Activated T-cell treated with anti-CD3 and anti-CD28 coated beads, Interleukin-2, amount 50 U/mL, for 1 hour (primary cell): ENCODE measurements at places on chromosomes 6 and 20.
A peak's percentile ranks its signal among the peaks of the same experiment; 100 is the strongest.

DNA sequence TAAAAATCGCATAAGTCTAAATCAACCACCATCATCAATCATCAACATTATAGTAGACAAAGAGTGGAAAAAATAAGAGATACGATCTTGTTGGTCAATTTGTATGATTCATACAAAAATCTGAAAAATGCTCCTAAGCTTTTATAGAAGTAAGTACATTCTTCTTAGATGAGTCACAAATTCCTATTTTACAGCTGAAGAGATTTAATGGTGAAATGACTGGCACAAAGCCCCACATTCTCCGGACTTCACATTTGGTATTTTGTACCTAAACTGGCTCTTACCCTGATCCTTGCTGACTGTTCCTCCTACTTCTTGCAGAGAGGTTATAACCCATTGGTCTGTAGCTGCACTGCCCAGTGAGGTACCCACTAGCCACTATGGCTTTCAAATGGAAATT lies 29.9 kb upstream of the PREP start:
- DNase-seq: no peak

GRCh38 chr6:143139239-143139784 lies 78.6 kb downstream of the AIG1 start:
- DNase-seq: no peak

DNA sequence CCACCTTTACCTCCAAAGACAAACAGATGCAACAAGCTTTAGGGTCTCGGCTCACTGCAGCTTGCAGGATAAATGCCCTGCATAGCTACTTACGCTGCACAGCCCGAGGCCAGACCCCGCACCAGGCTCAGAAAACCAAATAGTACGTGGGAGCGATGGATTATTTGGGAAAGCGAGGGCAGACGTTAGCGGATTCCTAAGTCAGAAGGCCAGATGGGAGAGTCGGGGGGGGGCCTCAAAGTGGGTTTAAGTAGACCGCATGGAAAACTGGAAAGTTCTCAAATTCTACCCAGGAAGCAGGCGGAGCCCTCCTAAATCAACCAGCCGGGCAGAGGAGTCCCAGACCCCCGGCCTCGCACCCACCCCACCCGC lies 382 bp downstream of the SFT2D1 start:
- DNase-seq: peak; percentile 36

DNA sequence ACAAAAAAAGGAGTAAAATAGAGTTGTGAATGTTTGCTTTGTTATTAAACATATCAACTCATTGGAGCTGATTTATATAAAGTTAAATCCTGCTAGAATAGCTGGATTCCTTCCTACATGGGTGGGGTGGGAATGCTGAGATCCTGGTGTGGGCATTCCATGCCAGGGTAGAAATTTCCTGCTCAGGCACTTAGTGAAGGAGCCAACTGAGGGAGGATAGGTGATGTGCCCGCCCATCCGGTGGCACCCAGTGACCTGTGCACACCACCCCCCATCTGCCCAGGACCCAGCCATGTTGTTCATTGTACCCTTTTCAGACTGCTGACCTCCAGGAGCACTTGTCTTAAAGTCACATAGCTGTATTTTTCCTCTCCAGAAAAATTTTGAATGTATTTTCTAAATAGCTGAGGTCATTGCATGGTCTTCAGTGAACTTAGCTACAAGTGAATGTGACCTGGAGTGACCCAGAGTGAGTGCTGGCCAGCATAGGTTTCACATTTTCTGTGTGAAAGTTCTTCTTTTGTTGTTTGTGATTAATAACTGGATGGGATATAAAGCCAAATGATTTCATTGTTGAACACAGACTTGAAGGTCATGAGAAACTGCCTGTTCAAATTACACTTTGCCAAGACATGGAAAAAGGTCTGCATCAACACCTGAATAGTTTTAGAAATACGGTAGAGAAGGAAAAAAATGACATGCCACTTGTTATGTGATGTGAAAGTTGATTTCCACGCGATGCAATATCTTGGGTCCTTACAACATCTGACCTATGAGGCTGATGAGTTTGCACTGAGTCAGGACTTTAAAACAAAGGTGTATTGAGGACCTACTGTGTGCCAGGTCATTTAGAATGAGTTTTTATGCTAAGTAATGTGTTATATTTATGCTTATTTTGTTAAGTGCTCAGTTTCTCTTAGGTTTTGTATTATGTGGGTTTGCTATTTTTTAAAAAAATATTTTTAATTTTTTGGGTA lies 77.2 kb downstream of the UTRN start:
- no peak for DNase-seq

- DNase-seq: no peak
Observed at GRCh38 chr6:7324520-7324919, 11.5 kb upstream of the SSR1 start.

- DNase-seq: peak; percentile 84
Observed at GRCh38 chr6:31497531-31498476, at the start of gene MICB. Gene MICB (plus strand): TSS chr6:31498145. CDS start chr6:31498194, 49 bp downstream.

GRCh38 chr6:14921878-14922671 lies 323.8 kb upstream of the JARID2 start:
- no peak for DNase-seq

- no peak for DNase-seq
Observed at GRCh38 chr20:39913274-39913673, 775.8 kb downstream of the MAFB start.

DNA sequence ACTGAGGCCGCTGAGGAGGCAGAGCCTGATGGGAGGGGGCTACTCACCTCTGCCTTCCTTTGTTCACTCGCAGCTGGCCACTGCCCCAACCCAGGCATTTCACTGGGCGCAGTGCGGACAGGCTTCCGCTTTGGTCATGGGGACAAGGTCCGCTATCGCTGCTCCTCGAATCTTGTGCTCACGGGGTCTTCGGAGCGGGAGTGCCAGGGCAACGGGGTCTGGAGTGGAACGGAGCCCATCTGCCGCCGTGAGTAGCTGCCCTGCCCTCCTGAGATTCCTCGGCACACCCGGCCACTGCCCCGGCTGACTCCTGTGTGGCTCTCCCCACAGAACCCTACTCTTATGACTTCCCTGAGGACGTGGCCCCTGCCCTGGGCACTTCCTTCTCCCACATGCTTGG lies 6.0 kb downstream of the C2 start:
- no peak for DNase-seq

DNA sequence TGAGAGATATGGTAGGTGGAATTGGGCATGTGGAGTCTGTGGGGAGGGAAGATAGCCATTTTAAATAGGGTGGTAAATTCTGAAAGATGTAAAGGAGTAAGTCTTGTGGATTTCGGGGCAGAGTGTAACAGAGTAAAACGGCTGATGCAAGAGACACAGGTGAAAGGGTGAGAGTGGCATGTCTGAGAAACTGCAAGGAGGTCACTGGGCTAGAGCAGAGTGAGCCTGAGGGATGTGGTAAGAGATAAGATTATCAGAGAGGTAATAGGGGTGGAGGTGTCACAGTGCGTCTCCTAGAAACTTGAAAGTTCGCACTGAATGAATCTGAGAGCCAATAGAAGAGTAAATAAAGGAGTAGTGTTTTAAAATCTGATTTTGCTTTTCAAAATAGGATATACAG lies 308.1 kb downstream of the EPM2A start:
- DNase-seq: no peak

DNA sequence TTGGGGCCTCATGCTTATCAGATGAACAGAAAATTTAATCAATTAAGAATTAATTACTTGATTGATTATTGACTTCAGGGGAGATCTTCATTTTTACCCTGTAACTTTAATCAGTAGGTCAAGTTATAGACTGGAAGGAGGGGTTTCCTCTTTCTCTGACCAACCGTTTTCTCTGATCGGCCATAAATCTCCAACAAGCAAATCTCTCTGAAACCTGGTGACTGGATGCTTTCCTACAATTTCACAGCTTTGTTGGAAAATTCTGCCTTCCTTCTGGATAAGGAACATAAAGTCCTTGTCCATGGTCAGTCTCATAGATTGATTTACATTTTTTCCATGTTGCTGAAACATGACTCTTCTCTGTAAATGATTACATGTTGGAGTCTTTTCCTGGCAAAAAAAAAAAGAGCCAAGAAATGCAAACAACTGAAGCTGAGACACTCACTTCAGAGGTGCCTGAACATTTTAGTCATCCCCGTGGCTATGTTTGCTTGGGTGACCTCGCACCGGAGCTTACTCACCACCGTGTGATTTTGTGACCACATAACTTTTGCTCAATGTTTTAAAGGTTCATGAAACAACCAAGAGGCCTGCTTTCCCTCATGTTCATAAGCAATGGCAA lies 31.0 kb downstream of the IRF4 start:
- no peak for DNase-seq

GRCh38 chr6:111013144-111013915 lies 31.5 kb downstream of the RPF2 start:
- no peak for DNase-seq

DNA sequence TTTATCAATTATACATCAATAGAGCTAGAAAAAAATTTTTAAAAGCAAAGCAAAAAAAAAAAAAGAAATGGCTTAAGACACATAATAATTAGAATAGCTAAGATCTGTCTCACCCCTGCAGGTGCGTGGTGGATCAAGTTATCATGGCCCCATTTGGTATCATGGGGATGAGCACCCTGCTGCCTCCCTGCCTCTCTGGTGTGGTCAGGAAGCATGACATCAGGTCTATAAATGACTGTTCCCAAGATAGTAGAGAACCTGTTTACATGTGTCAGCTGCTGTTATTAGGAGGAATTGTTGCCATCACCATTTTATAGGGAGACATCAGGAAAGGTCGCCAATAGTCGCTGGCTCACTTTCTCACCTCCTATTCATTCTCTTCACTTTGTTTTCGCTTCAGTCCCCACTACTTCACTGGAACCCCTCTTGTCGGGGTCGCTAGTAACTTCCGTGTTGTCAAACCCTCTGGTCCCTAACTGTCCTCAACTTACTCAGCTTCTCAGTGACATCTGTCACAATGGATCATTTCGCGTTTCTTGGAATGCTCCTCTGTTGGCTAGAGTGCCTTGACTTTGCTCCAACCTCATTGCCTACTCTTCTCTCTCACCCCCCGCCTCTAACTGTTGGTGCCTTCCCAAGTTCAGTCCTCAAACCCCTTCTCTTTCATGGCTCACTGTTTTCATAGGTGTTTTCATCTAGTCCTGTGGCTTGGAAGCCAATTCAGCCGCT lies 4.7 kb downstream of the DNTTIP1 start:
- DNase-seq: no peak

- DNase-seq: peak; percentile 40
Observed at GRCh38 chr6:11711003-11711983, 67.3 kb downstream of the ADTRP start.

GRCh38 chr20:32482442-32483261 lies 102.5 kb downstream of the NOL4L start:
- DNase-seq: peak; percentile 51

GRCh38 chr6:33707771-33708170 lies 3.7 kb downstream of the UQCC2 start:
- no peak for DNase-seq

GRCh38 chr20:52941808-52942207 lies 30.4 kb upstream of the TSHZ2 start:
- no peak for DNase-seq

GRCh38 chr6:142132625-142133024 lies at the start of gene GJE1:
Gene GJE1 (plus strand): TSS chr6:142132925. CDS start chr6:142133159, 234 bp downstream.
- no peak for DNase-seq

- no peak for DNase-seq
Observed at GRCh38 chr20:7123457-7123856, 356.0 kb downstream of the BMP2 start.

GRCh38 chr20:37380864-37381579 lies 35.1 kb downstream of the SRC start:
- DNase-seq: no peak

DNA sequence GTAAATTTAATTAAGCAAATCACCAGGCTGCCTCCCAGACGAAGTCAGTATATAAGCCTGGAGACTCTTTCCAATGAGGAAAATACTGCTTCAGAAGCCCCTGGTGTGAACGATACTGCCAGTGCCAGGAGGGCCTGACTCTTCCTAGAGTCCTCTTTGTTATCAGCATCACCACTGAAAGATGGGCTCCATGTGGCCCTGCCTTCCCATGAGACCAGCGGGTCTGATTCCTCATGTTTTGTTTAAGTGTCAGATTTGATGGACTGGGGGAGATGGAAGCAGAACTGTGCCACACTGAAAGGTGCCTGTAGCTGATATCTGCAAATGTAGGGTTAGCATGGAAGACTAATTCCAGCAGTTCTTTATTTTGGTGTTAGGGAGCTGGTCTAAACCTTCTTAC lies 7.9 kb downstream of the NQO2 start:
- no peak for DNase-seq

GRCh38 chr6:53643481-53643965 lies 22.0 kb downstream of the KLHL31 start:
- DNase-seq: no peak

DNA sequence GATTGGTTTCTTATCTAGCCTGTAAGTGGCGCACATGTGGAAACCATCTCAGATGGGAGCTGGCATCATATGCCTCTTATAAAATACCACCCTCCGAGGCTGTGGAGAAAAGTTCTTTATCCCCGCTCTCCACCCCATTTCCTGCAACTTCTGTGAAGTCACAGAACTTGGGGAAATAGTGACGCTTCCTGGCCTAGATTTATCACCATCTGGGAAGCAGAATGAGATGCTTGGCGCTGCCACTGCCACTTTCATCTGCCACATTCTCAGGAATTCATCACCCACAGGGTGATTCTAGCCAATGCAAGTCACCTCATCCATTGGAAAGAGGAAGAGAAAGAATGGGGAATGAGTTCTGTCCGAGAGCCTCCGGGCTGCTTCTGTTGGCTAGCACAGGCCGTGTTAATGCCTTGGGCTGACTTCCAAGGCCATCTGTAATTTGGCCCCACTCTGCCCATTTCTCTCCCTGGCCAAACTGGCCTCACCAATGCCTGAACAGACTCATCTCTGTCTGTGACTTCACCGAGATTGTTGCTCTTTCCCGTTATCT lies 148.8 kb upstream of the SOX4 start:
- no peak for DNase-seq

DNA sequence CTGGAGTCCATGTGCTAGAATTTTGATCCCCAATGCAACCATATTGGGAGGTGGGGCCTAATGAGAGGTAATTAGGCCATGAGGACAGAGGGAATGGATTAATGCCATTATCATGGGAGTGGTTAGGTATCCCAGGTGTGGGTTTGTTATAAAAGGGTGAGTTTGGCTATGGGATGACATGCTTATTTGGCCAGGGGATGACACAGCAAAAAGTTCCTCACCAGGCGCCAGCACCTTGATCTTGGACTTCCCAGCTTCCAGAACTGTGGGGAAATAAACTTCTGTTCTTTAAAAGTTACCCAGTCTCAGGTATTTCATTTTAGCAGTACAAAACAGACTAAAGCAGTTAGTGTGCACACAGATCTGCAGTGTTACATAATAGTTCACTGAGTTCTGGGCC lies 84.1 kb downstream of the ADGB start:
- no peak for DNase-seq

- no peak for DNase-seq
Observed at GRCh38 chr20:49762940-49763766, 49.5 kb upstream of the B4GALT5 start.

DNA sequence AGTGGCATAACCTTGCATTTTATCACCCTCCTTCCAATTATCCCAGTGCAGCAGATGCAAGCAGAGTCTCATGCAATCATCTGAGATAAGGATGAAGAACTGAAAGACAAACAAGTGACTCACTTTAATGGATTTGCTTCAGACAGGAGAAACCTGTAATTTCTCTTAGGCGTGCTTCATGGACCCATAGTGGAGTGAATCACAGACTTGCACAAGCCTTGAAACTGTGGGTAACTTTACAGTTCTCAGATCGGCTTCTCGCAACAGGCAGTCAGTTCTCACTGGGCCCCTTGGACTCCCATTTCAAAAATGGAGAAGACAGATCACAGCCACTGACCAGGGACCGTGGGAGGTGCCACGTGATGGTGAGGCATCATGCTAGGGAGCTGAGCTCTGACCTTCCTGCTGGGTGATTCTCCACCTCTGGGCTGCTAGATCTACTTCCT lies at the start of gene ADGRF4:
Gene ADGRF4, plus strand, starts transcription at position 239 of the 446 bp plus-strand sequence. CDS start 8,666 bp downstream, outside the sequence.
- DNase-seq: no peak
